Osteocyte (in vitro differentiated cells): ENCODE measurements at places on chromosomes 11 and 22. TPM values are rescaled to one million over a fixed set of nuclear protein-coding genes. Genes with fewer than 3 reads are reported as not detected.
A peak's percentile ranks its signal among the peaks of the same experiment; 100 is the strongest.

GRCh38 chr11:131303611-131304119 lies 66.8 kb upstream of the NTM start:
- DNase-seq: no peak

- DNase-seq: no peak
Observed at GRCh38 chr22:41920271-41920976, 5.5 kb upstream of the SHISA8 start.

DNA sequence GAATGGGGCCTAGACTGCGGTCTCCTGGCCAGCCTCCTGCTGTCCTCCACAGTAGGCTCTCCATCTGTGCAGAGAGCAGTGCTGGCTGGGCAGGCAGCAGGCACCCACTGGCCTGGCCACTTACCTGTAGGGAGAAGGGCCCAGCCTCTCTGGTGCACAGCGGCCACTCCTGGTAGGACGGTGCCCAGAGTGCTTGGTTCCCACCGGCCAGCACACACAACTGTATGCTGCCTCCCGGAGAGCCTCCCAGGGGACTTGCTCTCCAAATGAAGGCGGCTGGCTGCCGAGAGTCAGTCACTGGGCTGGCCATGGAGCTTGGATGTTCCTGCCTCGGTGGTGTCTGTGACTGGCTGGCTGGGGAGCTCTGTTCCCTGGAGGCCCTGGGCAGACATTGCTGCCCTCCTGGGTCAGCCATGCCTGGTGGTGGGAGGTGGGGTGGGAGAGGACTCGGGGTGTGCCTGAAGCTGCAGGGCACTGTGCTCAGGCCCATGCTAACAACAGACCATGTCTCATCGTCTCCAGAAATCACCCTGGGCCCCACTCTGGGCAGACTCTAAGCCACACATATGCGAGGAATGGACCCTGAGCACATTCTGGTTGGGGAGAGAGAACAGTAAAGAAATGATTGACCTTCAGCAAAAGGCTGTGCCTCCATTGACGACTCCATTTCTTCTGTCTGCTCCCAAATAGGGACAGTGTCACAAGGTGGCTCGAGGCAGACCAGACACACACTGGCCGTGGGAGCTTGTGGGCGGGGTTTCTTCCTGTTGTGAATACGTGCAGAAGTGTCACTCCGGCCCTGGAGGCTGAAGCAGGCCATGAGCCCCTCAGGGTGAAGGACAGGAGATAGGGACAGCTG lies 350.8 kb downstream of the TBC1D22A start:
- DNase-seq: no peak

GRCh38 chr11:80383655-80384054 lies 942.8 kb upstream of the TENM4 start:
- no peak for DNase-seq

GRCh38 chr11:2458321-2458720 lies 13.5 kb downstream of the KCNQ1 start:
- DNase-seq: no peak

DNA sequence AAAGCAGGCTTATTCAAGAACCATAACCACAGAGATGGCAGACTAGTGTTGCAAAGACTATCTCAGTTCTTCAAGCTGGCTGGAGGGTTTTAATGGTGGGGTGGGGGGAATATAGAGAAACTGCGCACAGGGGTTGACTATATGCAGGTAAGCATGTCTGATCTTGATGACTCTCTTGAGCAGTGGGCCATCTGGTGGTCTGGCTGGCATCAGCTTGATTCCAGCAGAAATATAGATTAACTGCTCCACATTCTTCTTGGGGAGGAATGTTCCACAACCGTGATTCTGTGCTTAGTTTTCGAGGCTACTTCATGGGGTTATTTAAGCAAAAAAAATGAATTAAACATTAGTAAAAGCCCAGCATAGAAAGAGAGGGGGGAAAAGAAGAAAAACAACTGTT lies 158.8 kb upstream of the PGR start:
- DNase-seq: no peak

DNA sequence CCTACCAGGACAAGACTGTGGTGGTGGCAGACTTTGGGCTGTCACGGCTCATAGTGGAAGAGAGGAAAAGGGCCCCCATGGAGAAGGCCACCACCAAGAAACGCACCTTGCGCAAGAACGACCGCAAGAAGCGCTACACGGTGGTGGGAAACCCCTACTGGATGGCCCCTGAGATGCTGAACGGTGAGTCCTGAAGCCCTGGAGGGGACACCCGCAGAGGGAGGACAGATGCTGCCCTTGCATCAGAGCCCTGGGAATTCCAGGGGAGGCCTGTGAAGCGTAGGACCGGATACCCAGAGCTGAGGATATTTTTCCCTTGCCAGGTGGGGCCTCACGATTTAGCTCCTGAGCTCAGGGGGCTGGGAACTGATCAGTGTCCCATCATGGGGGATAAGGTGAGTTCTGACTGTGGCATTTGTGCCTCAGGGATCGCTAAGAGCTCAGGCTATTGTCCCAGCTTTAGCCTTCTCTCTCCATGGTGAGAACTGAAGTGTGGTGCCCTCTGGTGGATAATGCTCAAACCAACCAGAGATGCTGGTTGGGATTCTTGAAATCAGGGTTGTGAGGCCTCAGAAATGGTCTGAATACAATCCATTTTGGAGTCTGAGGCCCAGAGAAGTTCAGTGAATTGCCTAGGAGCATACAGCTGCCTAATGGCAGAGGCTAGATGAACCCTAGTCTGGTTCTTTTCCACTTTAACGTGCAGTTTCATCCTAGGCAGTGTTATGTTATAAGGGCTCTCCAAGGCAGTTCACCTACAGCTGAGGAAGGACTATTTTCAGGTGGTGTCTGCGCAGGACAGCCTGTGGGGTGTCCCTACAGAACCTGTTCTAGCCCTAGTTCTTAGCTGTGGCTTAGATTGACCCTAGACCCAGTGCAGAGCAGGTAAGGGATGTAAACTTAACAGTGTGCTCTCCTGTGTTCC lies 19.5 kb downstream of the PIK3IP1 start:
- DNase-seq: no peak

GRCh38 chr11:63608353-63609345 lies 5.6 kb downstream of the PLAAT3 start:
- peak; percentile 48 for DNase-seq

DNA sequence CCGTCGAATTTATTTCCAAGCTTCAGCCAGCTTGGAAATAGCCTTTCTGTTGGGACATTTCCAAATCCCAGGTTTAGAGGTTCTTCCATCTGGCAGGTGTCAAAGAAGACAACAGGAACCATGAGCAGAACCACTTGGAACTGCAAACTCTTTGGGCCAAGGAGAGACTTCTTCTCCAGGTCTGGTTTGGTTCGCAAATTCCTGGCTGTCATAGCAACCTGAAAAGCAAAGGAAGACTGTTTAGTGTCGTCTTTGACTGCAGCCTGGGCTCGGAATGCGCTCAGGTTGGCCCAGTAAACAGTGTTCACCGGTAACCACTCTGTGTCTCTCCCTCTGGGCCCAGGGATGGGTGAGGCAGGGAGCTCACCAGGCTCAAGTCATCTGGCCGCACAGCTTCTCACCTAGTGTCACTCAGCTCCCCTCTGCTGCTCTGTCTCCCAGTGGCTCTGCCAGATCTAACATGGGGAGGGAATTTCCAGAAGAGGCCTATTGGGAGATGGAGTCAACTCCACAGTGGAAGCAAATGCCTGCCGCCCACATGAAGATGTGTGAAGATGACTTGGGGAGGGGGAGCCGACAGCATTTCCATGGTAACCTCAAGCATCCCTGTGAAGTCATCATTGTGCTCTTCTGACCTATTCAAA lies 11.9 kb upstream of the CLMP start:
- no peak for DNase-seq

GRCh38 chr11:11344045-11344444 lies 9.0 kb downstream of the CSNK2A3 start:
- peak; percentile 59 for DNase-seq

GRCh38 chr22:47943729-47944700 lies 1181.6 kb downstream of the TBC1D22A start:
- peak; percentile 74 for DNase-seq

- DNase-seq: no peak
Observed at GRCh38 chr11:64723907-64724862, 1.2 kb upstream of the NRXN2 start.

DNA sequence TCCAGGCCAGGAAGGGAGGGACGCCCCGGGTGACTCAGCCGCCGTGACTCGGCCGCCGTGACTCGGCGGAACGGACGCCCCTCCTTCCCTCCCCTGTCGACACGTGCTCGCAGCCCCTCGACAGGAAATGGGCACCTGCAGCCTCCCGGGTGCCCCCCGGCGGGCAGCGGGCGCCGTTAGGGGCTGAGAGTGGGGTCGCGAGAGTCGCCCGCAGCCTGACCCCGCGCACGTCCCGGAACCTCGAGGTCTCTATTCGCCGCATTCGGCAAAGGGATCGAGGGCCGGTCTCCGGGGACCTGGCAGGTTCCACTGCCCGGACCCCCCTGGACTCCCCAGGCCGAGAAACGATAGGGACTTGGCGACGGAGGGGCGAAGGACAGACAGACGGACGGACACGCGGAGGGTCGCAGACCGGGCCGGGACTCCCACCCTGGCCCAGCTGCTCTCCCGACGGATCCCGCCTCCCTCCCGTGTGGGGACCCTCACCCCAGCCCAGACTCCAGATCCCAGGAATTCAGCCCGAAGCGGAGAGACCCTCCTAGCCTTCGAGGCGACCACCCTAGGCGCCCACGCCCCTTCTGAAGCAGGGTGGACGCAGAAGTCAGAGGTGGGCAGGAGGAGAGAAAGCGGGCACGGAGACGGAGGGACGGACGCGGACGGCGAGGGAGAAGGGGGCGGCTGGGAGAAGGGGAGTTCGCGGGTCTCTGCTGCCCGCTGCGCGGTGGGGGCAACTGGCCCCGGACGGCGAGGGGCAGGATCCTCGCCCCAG lies 648 bp downstream of the FOSL1 start:
- DNase-seq: peak; percentile 91

GRCh38 chr22:19873138-19873959 lies 18.7 kb upstream of the GNB1L start:
- no peak for DNase-seq

DNA sequence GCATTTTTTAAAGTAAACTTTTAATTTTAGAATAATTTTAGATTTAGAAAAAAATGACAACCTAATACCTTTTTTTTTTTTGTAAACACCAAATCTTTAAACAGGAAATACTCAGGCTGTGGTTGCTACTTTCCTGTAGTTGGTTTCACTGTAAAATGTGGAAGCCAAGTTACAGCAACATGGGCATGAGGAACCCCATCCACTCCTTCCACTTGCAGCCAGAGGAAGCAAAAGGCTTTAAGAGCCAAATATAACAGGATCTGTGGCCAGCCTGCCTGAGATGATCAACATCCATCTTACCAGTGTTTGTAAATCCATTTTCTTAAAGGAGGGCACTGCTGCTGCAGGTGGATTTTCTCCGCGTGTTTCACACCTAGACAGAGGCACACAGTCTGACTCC lies 66.2 kb downstream of the TNRC6B start:
- no peak for DNase-seq

- no peak for DNase-seq
Observed at GRCh38 chr11:27246925-27247324, 116.1 kb downstream of the CCDC34 start.

GRCh38 chr11:34827228-34827627 lies 89.0 kb downstream of the APIP start:
- no peak for DNase-seq

GRCh38 chr22:50705219-50705691 lies 32.6 kb downstream of the SHANK3 start:
- no peak for DNase-seq

- no peak for DNase-seq
Observed at GRCh38 chr22:20199906-20200305, 49.1 kb upstream of the CCDC188 start.

GRCh38 chr11:132862137-132862536 lies 670.2 kb downstream of the OPCML start:
- DNase-seq: no peak

DNA sequence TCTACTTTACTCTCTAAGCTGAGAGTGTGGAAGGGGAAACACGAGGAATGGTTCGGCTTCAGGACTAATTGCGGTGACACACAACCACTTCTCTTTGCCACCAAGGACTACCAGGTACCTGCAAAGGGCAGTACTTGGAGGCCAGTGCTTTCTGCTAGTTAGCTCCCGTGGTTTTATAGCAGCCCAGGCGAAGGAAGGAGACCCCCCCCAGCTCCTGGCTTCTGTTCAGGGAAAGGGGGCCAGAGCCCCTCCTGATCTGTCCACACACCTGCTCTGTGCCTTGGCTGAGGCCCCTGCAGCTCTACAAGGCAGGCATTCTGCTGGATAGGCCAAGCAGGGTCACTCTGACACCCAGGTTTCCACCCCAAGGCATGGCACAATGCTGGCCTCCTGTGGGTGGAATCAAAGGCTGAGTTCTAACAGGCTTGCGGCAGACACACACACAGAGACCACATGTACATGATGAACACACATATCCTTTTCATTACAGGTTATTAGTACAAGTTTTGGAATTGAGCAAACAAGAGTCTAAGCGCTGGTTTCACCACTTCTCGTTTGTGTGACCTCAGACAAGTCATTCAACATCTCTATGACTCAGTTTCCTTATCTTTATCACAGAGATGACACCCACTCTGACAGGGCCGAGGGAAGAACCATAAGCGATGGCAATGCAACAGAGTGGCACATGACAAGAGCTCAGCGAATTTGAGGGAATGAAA lies 7.5 kb downstream of the SERPIND1 start:
- DNase-seq: no peak

DNA sequence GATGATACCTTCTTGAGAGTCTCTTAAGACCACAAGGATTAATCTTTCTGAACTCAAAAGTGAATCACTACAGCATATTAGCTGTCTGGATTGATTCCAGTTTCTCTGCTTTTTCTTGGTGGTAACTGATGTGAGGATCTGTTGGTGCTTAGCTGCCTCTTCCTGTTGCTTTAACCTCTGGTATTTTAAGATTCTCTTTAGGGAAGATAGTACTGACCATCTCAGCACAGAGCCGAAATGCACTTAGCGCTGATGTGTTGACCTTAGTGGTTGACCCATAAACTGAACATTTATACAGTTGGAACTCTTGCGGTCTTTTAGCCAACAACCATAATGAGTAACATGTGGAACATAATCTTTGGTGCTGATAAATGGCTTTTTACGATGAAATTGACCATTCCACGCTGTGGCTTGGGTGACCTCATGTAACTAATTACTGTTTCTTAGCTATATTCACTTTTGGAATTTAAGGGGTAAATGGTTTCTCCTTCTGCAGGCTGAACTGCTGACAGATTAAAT lies 33.7 kb downstream of the APLP2 start:
- no peak for DNase-seq

CEND1 gene
- 0.21 and 0.27 TPM in 2 replicates for total RNA-seq

C11orf91 gene
- 0.75 TPM in 1 of 2 replicates, not detected in the other for total RNA-seq

PC gene
- 41.7 and 49.1 TPM in 2 replicates for total RNA-seq

GLB1L2 gene
- total RNA-seq: 0.21 TPM in 1 of 2 replicates, not detected in the other

MS4A7 gene
- total RNA-seq: not detected in 2 replicates

SLC25A45 gene
- 9.9 and 10.8 TPM in 2 replicates for total RNA-seq

AIFM3 gene
- 0.65 and 0.99 TPM in 2 replicates for total RNA-seq

CCDC73 gene
- not detected in 2 replicates for total RNA-seq

CCDC116 gene
- total RNA-seq: 0.59 and 0.78 TPM in 2 replicates

PTPRCAP gene
- 0.89 and 1.2 TPM in 2 replicates for total RNA-seq

PANX2 gene
- 1.5 and 1.6 TPM in 2 replicates for total RNA-seq
